Right kidney (tissue), 9 donors: ENCODE measurements at places on chromosomes 2 and 18.

- no peak for DNase-seq
These were observed 680.7 kb downstream of the EPHA4 start for GRCh38 chr2:220891405-220891804.

DNA sequence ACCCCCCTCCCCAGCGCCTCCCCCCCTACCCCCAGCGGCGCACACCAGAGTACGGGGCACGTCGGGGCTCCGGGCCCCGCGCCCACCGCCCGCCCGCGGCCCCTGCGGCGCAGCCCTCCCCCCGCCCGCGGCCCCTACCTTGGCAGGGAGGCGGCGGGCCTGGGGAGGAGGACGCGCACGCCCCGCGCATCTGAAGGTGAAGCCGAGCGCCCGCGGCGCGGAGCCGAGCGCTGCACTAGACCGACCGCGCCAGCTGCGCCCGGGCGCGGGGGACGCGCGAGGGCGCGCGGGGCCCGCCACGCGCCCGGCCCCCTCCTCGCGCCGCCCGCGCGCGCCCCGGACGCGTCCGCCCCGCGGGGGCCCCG, at the start of gene ZNF516:
Gene ZNF516, minus strand, starts transcription at position 237 of the 365 bp plus-strand sequence. CDS start 52,188 bp downstream, outside the sequence.
- no peak for DNase-seq

DNA sequence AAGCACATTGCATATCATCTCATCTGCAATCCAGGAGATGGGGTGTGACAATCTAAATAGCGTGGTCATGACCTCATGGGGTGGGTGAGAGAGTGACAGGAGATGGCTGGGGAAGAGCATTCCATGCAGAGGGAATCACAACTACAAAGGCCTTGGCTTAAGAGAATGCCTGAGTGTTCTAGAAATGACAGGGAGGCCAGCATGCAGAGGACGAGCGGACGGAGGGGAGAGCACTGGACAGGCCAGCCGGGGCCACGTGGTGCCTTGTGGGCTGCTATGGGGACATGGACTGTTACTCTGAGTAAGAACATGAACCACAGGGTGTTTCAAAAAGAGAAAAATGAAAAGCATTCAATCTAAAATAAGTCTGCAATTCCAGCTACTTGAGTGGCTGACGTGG, 117.9 kb upstream of the ODC1 start:
- no peak for DNase-seq

DNA sequence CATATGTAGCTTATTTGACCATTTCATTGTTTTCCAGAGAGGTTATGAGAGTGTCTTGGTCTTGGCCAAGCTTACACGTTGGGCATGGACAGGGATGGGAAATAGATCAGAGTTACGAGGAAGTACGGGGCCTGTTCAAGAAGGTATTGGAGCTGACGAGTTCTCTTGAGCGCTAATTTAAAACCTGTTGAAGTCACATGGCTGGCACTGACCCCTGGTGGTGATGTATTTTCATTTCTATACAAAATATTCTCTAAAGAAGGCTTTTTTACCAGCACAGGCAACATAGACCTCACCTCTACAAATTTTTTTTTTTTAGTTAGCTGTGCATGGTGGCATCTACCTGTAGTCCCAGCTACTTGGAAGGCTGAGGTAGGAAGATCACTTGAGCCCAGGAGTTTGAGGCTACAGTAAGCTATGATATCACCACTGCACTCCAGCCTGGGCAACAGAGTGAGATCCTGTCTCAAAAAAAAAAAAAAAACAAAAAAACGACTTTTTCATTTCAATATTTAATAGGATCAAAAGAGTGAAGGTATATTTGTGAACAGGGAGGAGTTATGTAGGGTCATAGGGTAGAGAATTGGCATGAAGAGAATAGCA, 19.6 kb downstream of the UGP2 start:
- peak; percentile 20 for DNase-seq

DNA sequence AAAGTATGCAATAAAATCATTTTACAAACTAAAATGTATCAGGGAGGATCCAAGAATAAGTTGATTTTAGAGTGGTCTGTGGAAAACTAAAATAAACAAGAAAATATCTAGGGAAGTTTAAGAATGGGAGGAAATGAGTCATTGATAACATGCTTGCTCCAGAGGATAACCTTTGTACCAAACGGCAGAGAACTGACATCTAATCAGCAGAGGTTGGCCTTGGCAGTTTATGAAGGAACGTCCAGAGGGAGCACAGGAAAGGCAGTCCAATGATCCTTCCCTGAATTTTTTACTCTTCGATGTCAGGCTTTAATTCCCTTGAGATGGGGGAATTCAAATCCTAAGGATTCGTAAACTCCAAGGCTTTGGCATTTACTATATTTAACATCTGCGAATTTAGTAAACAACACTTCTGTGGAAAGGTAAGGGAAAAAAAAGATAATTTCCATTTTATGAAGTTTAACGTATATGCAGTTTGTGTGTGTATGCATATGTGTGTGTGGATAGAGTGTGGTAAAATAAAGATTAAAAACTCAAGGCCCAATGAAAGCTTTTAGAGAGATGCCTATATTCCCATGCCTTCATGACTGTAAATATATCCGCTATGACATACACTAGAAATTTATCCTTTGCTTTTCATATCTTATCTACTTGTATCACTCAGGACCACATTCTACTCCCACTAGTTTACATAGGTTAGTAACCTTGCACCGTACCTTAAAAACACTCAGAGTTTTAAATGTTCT, 8.7 kb upstream of the INPP1 start:
- no peak for DNase-seq

- DNase-seq, result no peak
These were observed 156.6 kb downstream of the CYRIA start for GRCh38 chr2:16509042-16509441.
